ENCODE measurements at places on chromosomes 2 and 18.

GRCh38 chr2:240567137-240567871 lies 980 bp upstream of the RNPEPL1 start:
- no peak for DNase-seq

- DNase-seq, result no peak
Observed at GRCh38 chr2:155054712-155055111, 356.2 kb downstream of the KCNJ3 start.

- no peak for DNase-seq
Observed at GRCh38 chr18:55830544-55830943, 242.6 kb upstream of the TCF4 start.

GRCh38 chr2:174663550-174663949 lies 65.9 kb upstream of the WIPF1 start:
- DNase-seq, result no peak

- DNase-seq, result no peak
Observed at GRCh38 chr2:43075811-43076585, 150.4 kb downstream of the ZFP36L2 start.

DNA sequence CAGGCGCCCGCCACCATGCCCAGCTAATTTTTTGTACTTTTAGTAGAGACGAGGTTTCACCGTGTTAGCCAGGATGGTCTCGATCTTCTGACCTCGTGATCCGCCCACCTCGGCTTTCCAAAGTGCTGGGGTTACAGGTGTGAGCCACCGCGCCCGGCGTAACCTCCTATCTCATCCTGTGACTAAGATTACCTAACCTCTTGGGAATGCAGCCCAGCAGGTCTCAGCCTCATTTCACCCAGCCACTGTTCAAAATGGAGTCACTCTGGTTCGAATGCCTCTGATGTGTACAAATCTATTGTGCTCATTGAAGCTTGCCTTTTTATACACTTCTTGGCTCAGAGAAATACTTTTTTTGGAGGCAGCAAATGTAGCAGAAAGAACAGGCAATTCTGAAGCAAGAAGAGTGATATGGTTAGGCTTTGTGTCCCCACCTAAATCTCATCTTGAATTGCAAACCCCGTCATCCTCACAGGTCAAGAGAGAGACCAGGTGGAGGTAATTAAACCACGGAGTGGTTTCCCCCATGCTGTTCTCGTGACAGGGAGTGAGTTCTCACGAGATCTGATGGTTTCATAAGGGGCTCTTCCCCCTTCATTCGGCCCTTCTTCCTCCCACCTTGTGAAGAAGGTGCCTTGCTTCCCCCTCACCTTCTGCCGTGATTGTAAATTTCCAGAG lies 60.6 kb downstream of the SLC4A3 start:
- DNase-seq, result no peak

GRCh38 chr2:239203443-239204135 lies 197.2 kb downstream of the HDAC4 start:
- no peak for DNase-seq

DNA sequence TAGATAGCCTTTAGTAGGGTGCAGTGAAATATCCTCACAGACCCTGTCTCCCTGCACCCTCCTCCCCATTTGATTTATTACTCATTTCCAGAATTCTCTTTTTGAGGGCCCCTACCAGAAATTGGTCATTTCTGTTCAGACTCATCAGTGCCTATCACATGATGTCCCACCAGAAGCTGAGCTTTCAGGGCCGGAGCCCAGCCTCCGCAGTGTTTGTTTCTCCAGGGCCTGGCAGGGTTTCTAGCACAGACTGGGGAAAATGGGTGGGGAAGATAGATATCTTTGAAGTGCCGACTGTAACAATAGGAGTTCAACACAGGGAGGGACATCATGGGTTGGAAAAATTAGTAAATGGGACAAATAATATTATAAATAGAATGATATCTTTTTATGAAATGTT lies 208.0 kb downstream of the PTGR3 start:
- DNase-seq, result no peak

- no peak for DNase-seq
Observed at GRCh38 chr2:3517948-3518495, 1.3 kb downstream of the ADI1 start.

- DNase-seq, result no peak
Observed at GRCh38 chr2:240832921-240833494, 13.0 kb upstream of the KIF1A start.

DNA sequence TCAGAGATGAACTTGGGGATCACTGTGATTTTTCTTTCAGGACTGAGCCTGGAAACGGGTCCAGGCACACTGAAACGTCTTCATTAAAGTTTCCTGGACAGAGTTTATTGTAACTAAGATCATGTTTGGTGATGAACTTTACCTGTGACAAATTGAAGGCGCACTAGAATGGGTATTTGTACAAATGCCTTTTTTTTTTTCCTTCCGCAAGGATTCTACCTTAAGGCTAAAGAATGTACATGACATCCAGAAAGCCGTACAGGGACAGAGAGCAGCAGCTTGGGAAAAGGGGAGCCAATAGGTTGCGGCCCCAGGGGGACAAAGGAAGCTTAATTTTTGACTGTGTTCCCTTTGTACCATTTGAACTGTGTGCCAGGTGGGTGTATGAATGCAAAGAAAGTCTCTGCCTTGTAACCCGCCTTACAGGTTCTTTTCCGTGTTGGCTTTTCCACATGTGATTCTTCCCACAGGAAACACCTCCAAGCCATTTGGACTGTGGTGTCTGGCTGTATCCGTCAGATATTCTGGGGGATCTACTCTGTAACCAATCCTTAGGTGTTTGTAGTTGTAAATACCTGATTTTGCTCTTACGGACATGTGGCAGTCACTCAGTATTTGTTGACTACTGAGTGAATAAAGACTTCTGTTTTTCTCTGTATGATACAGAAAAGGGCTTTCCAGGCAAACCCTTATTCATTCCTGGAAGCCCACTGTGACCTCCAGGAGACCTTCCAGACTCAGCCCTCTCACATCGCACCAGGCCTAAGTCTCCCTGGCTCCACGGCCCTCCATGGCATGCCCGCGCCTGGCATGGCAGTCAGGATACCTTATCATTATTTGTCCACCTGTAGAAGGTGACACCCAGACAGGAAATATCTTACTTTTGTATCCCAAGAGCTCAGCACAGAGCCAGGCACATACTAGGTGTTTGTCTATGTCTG lies 1.1 kb downstream of the LRRFIP1 start:
- no peak for DNase-seq

- DNase-seq, result no peak
Observed at GRCh38 chr2:129908721-129909373, 70.6 kb upstream of the RAB6C start.

DNA sequence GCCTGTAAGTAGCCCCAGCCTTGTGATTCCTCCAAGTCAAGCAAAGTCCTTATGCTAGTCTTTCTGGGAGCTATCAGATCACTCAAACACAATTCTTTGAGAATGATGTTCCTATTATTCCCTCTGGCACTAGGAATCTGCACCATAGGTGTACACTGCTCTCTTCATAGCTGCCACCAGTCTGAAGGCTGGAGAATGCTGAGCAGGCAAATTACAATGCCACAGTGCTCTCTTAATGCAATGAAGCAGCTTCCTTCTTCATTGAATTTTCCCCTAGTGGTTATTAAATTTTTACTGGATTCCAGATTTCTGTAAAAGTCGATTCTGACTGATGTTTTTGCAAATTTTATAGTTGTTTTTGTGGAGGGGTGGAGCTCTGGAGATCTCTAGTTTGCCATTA lies 84.8 kb downstream of the CCDC178 start:
- DNase-seq, result no peak

DNA sequence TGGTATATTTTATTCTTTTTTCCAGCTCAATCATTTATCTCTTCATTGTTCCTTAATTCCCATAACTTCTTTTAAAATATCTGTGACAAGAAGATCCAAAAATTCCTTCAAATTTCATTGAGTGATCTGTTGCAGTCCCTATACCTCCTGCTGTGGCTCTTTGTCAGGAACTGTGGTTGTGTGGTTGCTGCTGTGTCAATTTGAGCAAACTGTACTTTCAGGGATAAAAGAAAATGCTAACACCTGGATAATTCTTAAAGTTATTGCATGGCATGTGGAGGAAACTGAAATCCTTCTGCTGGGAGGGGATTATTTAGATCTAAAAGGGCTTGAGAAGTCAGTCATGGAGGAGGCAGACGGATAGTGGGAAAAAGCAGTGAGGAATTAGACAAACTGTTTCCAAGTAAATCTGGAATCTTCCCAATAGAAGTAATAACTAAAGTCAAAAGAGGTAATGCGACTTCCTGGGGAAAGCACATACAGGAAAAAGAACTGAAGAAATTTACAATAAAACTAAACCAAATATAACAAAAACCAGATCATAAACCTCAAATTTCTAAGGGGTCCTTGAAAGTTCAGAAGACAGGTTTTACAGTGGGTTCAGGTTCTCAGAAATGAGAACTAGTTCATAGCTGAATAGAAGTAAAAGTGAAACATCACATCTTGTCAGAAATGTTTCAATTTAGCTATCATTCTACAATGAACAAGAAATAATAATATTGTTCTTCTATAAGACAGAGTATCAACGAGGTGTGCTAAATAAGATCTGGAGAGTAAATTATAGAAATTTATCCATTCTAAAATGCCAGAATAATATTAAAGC lies 33.5 kb upstream of the CD226 start:
- no peak for DNase-seq

DNA sequence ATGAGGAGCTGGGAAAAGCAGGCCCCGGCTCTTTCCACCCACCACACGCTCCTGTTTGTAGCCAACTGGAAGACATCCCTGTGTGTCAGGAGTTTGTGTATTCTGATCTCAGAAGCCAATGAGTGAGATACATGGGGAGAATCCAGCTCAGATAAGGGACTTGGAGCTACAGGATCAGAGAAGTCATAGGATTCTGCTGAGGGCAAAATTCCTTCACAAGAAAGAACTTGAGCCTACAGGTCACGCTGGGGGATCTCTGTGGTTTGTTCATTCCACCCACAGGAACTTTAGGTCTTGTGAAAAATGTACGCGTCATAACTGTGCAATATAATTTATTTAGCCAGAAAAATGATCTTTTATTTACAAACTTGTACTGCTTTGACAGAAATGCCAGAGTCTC lies 80.1 kb upstream of the SMIM21 start:
- no peak for DNase-seq

DNA sequence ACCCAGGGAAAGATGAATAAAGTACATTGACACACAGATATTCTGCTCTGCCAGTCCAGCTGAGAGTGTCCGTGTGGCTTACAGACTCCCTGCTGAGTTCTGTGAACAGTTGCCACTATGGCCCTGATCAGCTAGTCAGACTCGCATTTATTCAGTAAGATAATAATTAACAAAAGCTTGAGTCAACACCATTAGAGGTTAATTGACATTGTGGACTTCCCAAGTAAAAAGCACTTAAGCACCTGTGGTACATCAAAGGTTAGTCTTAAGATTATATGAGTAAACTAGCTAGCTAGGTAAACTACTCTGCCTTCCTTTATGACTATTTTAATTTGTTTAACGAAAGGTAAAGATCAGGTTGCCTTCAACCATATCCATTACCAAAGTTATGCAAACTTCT lies 33.7 kb downstream of the ANKRD30B start:
- no peak for DNase-seq

DNA sequence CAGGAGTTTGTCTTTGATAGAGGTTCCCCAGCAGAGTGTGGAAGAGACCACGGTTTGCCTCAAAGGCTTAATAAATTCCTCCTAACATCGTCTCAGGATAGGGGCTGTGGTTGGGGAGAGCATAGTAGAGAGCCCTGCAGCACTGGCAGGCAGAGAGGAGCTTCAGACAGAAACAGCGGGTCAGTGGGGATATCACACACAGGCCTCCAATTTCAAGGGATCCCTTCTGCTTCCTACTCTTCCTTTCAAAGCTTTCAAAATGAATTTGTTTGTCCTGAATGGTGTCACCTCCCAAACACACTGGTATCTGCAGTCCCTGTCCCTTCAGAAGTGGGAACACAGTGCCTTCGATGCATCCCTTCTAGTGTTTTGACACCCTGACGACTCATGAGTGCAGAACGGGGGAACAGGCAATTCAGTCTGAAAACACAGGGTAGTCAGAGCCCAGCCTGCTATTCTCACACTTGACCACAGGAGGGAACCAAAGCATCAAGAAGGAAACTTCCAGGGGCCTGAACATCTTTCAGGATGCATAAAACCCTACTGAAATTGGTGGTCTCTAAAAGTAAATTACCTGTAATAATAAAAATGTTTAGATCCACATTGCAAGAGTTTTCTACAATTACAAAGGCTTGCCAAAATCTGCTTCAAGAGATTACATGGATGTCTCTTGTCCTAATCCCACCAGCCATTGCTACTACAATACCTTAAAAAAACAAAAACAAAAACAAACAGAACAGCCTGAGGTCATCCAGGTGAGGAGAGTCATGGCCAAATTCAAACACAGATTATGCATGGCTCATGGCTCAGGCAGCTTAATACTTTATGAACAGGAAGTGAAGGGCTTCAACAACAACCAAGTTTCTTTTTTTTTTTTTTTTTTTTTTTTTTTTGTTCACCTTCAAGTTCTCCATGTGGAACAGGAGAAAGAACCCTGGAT lies 49.8 kb downstream of the SLC14A2 start:
- peak; percentile 48 for DNase-seq

GRCh38 chr18:7754725-7755181 lies 187.6 kb downstream of the PTPRM start:
- no peak for DNase-seq

GRCh38 chr2:239192456-239192855 lies 208.4 kb downstream of the HDAC4 start:
- no peak for DNase-seq

- DNase-seq, result peak; percentile 92
Observed at GRCh38 chr2:241686650-241687425, at the start of gene DTYMK. TSS of gene DTYMK (minus strand) at chr2:241686815. CDS start at chr2:241686783, 32 bp downstream.

GRCh38 chr2:215110918-215111317 lies 27.5 kb downstream of the ABCA12 start:
- DNase-seq, result no peak

- DNase-seq, result no peak
Observed at GRCh38 chr2:173869244-173870229, 95.6 kb downstream of the SP3 start.

DNA sequence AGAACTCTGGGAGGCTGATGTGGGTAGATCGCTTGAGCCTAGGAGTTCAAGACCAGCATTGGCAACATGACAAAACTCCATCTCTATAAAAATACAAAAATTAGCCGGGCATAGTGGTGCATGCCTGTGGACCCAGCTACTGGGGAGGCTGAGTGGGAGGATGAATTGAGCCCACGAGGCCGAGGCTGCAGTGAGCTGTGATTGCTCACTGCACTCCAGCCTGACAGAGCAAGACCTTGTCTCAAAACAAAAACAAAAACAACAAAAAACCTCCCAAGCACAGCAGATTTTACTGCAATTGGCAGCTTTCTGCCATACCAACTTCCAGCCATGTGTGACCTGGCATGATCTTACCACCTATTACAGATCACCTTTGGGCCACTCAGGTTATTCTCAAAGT lies 57.7 kb upstream of the LRPPRC start:
- DNase-seq, result no peak

DNA sequence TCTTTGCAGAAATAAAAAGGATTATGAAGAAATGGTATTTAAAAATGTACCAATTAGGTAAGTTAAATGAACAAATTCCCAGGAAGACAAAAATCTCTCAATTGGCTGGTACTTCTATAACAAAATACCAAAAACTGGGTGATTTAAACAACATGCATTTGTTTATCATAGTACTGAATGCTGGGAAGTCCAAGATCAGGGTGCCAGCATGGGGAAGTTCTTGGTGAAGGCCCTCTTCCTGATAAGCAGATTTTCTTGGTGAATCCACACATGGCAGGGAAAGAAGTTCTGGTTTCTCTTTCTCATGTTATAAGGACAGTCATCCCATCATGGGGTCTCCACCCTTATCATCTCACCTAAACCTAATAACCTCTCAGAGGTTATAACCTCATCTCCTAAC lies 271.6 kb upstream of the SETBP1 start:
- DNase-seq, result no peak

Measured in stimulated activated CD8-positive, alpha-beta memory T cell treated with anti-CD3 and anti-CD28 coated beads, Interleukin-4, amount 100 ng/mL, for 1 hour (primary cell).